ENCODE measurements at places on chromosomes 6 and 20.

DNA sequence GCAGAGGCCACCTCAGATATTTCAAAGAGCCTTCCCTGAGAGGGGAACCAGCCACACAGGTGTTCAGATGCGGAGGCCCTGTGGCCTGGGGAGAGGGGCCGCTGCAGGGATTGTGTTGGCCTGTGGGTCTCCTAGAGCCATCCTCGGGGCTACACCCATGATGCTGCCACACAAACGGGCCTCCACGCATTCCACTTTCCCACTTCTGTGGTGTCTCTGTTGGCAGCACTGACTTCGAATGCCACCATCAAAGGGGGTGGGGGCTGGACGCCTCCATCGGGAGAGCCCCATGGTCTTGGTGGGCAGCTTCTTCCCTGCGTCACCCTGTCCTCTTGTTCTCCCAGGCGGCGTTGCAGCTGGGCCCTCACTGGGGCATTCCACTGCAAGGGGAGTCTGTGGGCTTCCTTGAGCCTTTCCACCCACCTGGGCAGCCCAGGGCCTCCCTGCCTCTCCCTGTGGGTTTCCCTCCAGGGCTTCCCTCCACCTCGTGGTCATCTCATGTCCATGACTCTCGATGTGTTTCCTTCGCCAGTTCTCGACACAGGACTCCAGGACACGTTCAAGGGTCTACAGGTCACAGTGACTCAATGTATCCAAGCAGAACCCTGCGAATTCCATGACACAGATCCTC, 145.5 kb downstream of the ERMARD start:
- DNase-seq, result no peak

- DNase-seq, result peak; percentile 51
These were observed 18.4 kb upstream of the AKAP7 start for GRCh38 chr6:131116755-131117360.

- no peak for DNase-seq
These were observed 152.6 kb downstream of the TSHZ2 start for GRCh38 chr20:53124803-53125202.

- DNase-seq, result no peak
These were observed 84.3 kb upstream of the IFNGR1 start for GRCh38 chr6:137303441-137303840.

DNA sequence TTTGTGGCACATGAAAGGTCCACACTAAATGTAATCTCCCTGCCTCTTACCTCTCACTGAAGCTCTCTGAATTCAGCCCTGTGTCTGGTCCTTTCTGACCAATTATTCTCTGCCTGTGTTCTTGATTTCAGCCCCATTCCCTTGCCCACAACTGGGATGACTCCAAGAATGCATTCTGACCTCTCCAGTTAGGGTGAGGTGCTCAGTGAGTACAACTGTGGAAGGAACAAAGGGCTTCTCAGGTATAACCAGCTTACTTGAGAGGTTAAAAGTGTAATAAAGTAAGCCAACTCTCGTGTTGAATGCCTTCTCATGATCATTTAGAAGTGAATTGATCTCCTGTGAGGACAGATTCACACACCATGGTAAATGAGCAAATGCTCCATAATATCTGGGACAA, 88.1 kb downstream of the GCLC start:
- no peak for DNase-seq

- no peak for DNase-seq
These were observed 135.4 kb downstream of the CDC5L start for GRCh38 chr6:44522871-44523270.

DNA sequence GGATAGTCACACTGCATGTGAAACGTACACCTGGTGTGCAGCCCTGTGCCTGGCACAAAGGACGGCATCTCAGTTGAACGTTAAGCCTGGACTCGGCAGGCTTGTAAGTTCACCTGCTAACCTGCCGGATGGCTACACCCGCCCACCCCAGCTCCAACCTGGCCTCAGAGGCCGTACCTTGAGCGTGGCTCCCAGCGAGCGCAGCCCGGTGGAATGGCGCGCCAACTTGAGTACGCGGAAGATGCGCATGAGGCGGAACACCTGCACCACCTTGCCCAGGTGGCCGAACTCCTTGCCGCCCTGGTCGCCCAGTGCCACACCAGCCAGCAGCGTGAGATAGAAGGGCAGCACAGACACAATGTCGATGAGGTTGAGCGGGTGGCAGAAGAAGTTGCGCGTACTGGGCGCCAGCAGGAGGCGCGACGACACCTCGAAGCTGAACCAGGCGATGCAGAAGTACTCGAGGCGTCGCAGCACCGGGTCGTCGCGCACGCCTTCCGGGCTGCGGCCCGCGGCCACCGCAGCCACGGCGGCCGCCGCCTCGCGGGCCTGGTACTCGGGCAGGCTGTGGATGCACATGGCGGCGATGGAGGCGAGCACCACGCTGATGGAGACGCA, 3.3 kb downstream of the KCNS1 start:
- DNase-seq, result no peak

- no peak for DNase-seq
These were observed 28.4 kb upstream of the NFATC2 start for GRCh38 chr20:51570739-51571459.

DNA sequence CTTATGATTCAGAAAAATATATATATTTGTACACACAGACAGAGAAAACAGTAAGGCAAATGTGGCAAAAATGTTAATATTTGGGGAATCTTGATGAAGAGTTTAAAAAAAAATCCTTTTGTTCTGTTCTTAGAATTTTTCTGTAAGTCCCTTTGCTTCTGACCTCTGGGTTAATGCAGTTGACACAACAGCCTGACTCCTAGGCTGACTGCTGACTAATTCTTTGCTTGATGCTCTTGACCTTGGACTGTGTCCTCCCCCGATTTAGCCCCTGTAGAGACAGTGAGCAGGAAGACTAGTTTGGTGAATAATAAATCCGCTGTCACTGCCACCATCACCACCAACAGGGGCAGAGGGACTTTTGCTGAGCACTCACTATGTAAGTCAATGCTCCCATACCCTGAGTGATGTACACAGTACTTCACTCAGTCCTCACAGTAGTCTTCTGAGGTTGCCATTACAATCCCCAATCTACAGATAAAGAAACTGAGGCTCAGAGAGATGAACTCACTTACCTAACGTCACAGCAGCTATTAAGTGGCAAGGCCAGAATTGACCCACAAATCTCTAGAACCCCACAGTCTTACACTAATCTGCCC, 71.7 kb downstream of the SNX5 start:
- DNase-seq, result no peak

- DNase-seq, result no peak
These were observed 16.5 kb downstream of the GFRA4 start for GRCh38 chr20:3646651-3647050.

DNA sequence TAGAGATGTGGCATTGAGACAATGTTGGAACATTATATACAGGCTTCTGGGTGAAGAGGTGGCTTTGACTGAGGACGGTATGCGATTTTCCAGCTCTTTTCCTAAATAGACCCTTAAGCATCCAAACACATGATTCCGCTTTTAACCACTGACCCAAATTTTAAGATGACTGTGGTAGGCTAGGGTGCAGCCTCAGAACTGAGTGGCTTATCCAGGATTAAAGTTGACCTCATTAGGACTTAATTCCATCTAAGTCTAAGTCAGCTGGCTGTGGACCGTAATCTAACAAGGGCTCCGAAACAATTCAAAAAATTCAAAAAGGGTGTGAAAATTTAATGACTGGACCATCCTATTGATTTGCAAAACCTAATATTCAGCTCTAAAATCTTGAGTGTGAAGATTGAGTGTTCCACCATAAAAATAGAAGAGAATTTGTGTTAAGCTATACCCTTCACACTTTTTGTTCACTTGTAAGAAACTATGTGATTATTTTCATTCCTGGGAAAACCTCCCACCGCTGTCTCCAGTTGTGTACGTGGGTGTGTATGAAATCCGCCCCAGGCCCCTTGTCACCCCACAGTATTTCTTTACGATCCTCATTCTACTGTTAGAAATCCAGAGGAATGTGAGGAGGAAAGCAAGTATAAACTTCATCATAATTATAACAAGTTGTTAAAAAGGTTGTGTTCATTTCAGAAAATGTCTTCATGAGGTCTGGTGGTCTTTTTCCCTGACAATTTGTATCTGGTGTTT, 2.7 kb downstream of the PCMTD2 start:
- no peak for DNase-seq

DNA sequence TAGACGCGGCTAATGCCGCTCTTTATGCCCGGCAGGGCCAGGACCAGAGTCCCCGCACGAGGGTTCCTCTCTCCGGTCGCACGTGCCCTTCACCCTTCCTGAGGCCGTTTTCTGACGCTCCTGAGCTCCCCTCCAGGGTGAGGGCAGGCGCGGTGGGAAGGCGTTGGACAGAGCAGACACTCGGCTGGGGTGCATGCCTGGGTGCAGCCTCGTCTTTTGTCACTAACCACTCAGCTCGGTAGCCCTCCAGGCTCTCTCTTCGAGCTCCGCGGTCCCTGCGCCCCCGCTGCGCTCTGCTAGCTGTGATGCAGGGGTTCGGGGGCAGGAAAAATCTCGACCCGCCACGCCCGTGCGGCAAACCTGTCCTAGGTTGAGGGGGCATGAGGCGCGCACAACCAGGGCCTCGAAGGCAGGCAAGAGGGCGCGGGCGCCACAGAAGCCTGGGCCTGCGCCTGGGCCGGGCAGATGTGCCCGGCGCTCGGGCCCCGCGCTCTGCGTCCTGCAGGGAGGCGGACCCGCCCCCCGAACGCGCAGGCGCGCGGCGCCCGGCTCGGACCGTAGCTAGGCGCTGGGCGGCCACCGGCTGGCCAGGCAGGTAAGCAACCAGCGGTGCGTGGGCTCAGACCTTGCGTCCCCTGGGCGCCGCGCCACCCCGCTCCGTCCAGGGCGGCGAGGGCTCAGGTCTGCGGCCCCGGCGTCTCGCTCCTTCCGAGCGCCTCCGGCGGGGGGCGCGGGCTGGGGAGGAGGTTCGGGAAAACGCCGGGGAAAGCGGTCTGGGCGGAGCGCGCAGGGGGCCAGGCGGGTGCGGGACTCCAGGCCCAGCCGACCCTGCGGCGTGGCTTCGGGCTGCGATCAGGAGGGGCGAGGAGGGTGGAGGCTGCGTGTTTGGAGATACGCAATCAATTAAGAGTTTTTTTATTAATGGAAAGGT, at the start of gene L3MBTL1:
Gene L3MBTL1, plus strand, starts transcription at position 548 of the 931 bp plus-strand sequence. CDS start 5,807 bp downstream, outside the sequence.
- DNase-seq, result no peak

DNA sequence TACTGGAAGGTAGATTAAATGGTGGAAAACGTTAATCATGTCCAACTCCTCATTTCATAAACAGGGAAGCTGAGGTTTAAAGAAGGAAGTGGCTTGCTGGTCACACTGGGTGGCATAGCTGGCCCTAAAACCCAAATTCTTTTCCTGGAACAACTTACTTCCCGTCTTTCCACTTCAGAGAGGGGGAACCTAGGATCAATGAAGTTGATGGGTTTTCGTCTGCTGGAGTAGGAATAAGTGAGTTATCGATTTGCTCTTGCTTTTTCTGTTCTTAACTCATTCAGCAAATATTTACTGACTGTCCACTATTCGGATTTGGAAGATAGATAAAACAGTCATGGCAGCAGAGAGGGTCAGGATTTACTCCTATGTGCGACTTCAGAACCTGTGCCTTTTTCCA, 1.2 kb upstream of the SYS1 start:
- DNase-seq, result no peak

- DNase-seq, result no peak
These were observed 98.7 kb upstream of the RIPOR2 start for GRCh38 chr6:25034431-25034921.

DNA sequence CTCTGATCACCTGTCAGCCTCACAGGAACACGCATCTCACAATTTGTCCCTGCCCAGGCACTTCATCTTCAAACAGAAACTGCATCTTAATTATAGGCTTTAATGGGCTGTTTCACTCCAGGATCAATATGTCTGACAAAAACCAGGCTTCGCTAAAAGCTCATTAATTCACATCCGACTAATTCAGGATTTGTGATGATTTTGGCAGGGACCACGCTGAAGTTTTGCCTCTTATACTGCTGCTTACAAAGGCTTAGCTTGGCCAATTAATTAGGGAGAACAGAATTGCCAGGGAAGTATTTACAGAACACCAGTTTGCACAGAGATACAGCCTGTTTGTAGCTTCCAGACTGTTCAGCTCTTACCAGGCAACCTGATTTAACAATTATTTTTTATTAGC, 541.0 kb upstream of the SPTLC3 start:
- no peak for DNase-seq

- no peak for DNase-seq
These were observed 121.2 kb upstream of the BTN3A2 start for GRCh38 chr6:26243752-26244151.

DNA sequence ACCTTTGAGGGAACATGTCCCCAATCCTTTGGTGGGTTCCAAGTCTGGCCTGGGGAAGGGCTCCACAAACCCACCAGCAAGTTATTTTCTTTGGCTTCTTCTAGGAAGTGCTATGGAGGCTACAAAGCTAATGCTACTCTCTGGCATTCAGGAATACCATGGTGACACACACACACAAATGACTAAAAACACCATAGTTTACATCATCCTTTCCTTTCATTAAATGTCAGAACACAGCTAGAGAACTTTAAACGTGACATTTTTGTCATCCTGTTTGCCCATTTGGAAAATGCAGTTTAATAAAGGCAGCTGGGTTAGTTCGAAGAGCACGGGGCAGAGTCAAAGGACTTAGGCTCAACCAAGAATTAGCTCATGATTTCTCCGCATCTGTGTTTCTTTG, 40.2 kb upstream of the PROKR2 start:
- DNase-seq, result no peak

DNA sequence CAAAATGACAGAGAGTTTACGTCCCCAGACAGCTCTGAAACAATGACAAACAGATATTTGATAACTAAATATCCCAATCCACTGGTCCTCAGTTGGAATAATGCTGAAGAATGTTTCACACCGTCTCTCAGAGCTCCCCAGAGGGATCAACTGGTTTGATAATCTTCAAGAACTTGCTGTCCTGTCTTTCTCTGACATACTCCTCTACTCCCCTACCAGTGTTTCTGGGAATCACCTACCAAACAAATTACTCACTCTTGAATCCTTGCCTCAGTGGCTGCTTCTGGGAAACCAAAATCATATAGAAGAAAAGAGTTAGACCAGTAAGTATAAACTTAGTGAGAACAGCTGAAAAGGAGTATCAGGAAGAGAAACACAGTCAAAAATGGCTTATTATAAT, 469.7 kb upstream of the JAG1 start:
- DNase-seq, result no peak

- DNase-seq, result no peak
These were observed 9.6 kb downstream of the BTNL2 start for GRCh38 chr6:32397252-32397920.

- no peak for DNase-seq
These were observed 156.6 kb downstream of the NFATC2 start for GRCh38 chr20:51385646-51386530.

GRCh38 chr6:117677553-117678141, 2.4 kb downstream of the NUS1 start:
- no peak for DNase-seq

- DNase-seq, result no peak
These were observed 79.6 kb upstream of the MAP3K4 start for GRCh38 chr6:160911949-160912348.

- no peak for DNase-seq
These were observed 165.6 kb upstream of the SULF2 start for GRCh38 chr20:47950913-47951283.

DNA sequence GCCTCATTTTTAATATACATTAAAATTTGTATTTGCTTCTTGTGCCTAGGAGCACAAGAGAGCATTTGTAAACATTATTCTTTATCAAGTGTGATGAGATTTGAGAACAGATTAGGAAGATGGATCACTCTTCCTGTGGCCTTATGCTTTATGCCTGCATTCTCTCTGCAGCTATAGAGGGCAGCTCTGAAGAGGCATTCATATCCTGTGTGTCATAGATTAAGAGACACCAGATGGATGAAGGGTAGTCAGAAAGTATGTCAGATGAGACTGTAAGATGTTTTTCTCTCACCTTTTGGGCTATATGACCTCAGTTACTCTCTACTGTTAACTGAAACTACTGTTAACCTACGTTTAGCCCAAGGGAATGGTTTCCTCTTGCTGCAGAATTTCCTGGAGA, 61.4 kb downstream of the DNAH8 start:
- DNase-seq, result no peak
